NCI-H1417 (cell line): ENCODE measurements at places on chromosomes 6 and 20.

GRCh38 chr6:116948533-116949304, 71.7 kb downstream of the RFX6 start:
- DNase-seq = no peak

DNA sequence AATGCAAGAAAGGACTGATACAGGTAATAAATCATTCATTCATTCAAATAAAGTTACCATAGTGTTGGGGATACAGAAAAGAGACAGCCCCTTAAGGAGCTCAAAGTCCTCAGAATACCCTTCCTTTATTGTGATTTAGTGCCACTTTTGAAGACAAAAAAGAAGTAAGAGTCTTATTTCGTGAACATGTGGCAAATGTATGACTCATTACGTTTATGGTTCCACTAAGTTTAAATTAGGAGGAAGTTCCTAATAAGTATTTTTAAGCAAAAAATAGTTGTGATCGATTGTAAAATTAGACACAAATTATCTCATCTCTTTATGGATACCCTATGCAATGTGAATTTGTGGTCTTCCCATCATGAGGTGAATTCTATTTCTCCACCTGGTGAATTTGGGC, 38.5 kb upstream of the GCLC start:
- no peak for DNase-seq

DNA sequence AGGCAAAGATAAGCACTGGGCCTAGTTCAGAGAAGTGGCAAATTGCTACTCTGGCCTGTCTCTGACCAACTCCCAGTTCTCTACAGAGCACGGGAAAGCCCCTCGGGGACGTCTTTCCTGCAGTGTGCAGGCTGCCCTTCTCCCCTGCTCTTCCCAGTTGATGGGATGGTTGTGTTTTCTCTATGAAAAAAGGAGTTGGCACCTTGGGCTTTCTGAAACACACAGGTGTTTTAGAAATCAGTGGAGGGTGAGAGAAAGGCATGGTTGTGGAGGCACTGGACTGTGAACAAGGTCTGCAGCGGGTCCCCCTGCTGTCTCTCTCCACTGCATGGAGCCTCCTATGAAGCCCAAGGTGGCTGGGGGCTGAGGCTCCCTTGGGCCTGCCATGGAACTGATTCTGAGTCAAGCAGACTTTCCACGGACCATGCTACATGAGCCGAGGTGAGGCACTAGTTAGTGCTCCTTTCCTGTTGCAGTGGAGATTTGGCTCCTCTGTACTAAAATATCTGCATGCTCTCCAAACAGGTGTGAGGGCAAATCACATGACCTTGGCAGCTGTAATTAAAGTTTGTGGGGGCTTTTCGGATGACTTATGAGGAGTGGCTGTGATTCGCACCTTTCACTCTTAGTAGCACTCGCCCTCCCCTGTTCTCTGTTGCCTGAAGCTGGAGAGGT, 16.3 kb downstream of the GTSF1L start:
- DNase-seq = no peak

DNA sequence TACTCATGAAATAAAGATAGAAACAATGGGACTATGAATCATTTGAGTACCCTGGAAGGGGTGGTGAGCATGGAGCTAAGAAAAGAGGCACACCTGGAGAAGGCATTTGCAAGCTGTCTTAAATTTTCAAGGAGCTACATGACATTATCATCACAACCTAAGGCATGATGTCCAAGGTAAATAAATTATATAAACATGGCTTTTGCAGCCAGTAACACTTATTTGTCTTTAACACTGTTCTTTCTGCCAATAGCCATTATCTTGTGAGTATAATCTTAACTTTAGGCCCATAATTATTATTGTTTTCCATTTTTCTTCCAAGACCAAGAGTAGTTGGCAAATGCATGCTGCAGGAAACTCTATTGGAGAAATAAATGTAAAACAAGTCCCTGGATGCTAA, 63.7 kb downstream of the ALDH5A1 start:
- DNase-seq = no peak

GRCh38 chr6:45454008-45454911, 76.5 kb upstream of the SUPT3H start:
- no peak for DNase-seq
